Hypothalamus (tissue), 51 donors: ENCODE measurements at places on chromosomes 3 and 15.

DNA sequence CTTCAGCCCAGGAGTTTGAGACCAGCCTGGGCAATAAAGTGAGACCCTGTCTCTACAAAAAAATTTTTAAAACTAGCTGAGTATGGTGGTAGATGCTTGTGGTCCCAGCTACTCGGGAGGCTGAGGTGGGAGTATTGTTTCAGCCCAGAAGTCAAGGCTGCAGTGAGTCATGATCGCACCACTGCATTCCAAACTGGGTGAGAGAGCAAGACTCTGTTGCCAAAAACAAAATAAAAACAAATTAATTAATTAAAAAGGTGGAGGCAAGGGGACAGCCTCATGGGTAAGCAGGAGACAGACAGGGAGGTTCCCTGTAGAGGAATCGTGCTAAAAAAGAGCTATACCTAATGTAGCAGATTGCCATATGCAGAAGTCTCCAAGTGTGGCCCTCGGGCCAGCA is 12.6 kb downstream of the HAPLN3 start:
- no peak for DNase-seq

DNA sequence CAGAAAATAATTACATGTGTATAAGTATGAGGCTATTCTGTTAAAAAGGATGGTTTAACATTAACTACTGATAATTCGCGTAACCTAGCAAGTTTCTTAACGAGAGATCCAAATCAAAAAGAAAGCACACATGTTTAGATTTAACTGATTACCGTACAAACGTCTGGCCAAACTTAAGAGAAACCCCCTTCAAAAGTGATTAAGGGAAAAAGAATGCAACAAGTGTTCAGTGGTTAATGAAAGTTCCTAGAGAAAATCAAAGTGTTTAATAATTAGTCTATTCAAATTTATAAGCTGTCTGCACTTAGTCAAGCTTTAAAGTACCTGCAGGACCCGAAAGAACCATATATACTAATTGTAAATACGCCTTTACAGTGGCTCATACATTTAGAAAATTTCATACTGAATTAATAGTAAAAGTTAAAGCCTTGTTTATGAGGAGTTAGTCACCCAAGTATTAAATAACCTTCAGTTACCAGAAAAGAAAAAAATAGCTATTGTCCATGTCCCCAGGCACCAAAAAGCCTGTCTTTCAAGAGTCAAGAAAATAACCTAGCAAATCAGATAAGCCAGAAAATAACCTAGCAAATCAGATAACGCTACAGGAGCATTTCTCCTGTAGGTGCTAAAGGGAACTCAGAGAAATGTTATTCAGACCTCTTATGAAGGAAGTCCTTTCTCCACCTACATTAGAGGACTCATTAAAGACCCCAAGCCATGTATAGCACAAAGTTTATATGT is 34.6 kb downstream of the ZNF589 start:
- DNase-seq, result no peak

DNA sequence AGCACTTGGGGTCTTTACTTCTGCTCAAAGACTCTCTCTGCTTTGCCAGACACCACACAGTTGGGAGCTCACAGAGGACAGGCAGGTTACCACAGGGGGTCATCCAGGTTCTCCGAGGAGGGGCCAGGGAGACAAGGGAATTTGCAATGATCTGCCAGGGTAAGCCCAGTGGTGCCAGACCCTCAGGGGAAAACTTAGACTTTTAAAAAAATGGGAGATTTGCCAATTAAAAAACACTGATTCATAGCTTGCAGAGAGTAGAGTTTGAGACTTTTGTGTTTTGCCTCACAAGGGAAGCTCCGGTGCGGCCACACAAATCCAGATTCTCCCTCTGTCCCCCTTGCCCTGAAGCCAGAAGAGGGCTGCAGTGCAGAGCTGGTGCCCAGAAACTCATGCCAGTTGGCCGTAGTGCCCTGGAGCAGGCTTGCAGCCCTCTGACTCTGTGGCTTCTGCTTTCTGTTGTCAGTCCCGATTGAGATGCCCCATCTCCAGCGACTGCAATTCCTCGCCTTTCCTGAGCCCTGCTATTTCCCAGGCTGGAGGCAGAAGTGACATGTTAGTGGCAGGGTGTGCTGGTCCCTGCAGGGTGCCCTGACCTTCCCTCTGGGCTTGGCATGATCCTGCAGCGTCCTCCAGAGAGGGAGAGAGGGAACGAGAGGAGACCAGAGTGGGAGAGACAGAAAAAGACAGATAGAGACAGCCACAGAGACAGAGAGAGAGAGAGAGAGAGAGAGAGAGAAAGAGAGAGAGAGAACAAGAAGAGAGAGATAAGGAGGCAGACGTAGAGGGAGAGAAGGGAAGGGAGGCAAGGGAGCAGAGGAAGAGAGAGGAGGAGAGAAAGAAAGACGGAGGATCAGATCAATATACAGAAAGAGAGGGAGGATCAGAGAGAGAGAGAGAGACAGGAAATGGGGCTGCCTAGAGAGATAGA is 46.0 kb downstream of the RHCG start:
- no peak for DNase-seq

GRCh38 chr3:119601154-119601553 is 3.5 kb downstream of the PLA1A start:
- no peak for DNase-seq

GRCh38 chr3:23073724-23074305 is 129.3 kb upstream of the UBE2E2 start:
- no peak for DNase-seq

GRCh38 chr3:172892158-172892557 is 141.6 kb downstream of the ECT2 start:
- DNase-seq, result no peak

- no peak for DNase-seq
These were observed 743.0 kb upstream of the CBLB start for GRCh38 chr3:106611841-106612240.

DNA sequence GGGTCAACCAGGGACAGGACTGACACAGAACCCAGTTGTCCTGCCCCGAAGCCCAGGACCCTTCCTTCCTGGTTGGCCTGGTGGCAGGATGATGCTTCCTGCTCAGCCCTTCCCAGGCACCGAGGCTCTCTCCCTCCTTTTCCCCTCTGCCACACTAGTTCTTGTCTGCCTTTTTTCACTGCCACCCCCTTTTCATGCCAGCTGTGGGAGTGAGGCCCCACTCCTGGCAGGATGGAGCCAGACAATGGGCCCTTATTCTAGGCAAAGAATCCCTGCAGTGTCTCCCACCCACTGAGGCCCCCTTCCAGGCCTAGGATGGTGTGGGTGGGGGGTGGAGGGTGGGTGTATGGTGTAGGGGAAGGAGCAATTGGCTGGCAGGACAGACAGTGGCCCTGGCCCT is 1.1 kb upstream of the SCAMP5 start:
- DNase-seq, result peak; percentile 44

GRCh38 chr3:10303785-10304184 is 11.0 kb upstream of the GHRL start:
- no peak for DNase-seq

DNA sequence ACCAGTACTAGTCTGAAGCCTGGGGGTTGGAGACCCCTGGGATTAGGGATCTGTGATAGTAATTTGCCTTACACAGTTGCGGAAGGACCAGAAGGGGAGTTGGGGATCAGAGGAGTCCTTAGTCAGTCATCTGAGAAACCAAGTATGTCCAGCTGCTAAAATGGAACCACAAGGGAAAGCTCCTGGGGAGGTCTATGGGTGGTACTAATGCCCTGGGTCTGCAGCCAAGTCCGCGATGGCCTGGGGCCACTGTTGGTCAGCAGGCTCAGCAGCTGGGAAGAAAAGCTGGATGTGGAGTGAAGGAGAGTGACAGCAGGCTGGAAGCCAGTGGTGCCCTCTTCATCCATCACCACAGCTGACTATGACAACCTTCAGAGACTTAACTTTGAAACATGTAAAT is 2.2 kb upstream of the ANKDD1A start:
- DNase-seq, result no peak

DNA sequence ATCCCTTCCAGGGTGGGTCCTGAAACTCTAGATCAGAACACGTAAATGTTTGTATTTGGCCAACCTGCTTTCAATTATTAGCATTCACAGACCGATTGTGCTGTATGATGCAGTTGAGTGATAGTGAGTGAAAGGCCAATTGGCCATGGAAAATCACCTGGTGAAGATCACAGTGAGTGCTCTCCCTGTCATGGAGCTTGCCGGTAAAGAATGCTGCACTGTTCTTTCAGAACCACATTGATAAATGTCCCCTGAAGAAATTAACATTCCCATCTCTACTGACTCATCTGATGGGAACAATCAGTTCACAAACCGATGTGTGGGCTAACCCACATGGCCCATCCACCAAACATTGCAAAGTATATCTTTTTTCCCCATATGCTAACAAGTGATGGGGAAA is 324.8 kb upstream of the TBL1XR1 start:
- DNase-seq, result no peak

- no peak for DNase-seq
These were observed 248.1 kb upstream of the TPRG1 start for GRCh38 chr3:188923671-188924070.

DNA sequence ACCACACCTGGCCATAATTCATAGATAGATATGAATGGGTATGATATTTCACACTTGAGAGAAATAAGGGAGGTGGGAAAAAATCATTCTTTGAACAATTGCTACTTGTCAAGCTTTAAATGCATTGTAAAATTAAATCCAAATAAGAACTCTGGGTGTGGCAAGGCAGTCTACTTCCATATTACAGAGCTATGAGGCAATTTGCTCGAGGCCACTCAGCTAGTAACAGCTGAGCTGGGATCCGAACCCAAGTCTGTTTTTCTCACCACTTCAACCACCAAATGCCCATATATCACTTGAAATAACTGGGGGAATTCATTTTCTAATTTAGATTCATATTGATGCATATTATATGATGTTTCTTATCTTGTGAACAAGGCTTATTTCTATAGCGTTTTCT is 482.2 kb upstream of the ADAMTS9 start:
- DNase-seq, result no peak

DNA sequence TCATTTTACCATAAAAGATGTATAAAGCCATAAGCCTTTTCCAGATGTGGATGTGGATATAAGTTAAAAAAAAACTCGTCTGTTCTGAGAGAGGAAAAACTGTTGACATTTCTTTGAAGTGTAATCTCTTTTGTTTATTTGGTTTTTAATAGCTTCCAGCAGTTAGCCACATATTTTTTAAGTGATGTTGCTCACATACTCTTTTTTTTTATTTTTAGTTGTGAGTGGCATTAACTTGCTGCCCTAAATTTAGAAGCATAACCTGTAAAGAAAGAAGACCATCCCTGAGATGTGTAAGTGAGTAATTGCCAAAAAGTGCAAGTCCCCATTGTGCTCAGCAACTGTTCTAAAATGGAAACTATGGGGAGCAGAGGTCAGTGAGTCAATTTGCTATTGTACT is 415.9 kb upstream of the MDFIC2 start:
- no peak for DNase-seq

- DNase-seq, result no peak
These were observed 68.8 kb upstream of the IQSEC1 start for GRCh38 chr3:13141991-13142412.

DNA sequence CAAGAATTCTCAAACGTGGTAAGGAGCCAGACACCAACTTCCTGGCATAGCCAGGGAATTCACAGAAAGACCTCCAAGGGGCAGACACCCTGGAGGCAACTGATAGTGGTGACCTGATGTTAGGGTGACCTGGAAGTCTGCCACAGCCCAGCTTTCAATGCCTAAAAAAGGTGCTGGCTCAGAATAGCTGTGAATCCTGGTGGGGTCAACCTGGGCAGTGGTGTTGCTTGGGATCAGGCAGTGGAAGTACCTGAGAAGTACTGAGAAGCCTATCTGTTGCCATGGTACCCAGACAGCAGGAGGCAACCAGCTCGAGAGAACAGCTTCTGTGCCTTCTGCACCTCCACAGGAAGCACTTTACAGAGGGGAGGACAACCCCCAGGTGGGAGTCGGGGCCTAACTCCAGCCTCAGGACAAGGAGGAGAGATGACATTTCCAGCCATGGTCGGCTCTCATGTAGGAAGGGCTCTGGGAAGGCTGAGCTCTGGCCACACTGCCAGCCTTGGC is 55.4 kb upstream of the LARS2 start:
- DNase-seq, result no peak

DNA sequence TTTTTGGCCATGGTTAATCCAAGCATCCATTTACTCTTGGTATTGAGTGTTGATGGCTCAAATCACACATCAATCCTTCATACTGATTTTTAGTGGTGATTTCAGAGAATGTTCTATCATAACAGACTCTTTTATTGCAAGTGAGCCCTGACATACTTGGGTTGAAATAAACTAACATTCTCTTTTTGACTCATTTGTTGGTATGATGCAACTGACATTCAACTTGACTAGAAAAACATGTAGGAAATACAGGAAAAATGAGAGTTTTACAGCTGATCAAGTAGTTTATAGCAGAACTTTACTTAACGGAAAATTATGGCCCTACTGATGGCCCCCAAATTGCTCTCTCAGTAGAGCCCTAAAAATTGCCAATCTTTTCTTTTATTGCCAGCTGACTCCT is 173.9 kb upstream of the CD96 start:
- no peak for DNase-seq

GRCh38 chr15:67917037-67917436 is 77.2 kb upstream of the RNU6-1 start:
- no peak for DNase-seq

DNA sequence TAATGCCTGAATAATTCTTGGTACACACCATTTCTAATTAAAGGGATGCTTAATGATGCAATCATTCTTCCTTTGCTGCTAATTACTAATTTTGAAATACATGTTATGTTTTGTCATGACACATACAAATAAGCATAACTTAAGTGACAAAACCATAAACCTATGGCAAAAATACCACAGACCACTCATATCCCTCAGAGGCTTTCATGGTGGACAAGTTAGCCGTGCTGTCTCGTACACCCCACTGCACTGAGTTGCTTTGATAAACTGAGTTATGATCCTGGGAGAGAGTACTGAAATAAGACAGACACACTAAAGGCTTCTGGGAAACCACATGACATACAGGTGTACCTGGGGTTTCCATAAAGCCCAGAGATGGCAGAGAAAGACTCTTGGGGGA is 913.8 kb downstream of the FHIT start:
- no peak for DNase-seq
